Fibroblast of skin of right quadriceps (primary cell): ENCODE measurements at places on chromosomes 7 and 10.

- no peak for DNase-seq
Observed at GRCh38 chr10:60188548-60188947, 201.1 kb downstream of the ANK3 start.

DNA sequence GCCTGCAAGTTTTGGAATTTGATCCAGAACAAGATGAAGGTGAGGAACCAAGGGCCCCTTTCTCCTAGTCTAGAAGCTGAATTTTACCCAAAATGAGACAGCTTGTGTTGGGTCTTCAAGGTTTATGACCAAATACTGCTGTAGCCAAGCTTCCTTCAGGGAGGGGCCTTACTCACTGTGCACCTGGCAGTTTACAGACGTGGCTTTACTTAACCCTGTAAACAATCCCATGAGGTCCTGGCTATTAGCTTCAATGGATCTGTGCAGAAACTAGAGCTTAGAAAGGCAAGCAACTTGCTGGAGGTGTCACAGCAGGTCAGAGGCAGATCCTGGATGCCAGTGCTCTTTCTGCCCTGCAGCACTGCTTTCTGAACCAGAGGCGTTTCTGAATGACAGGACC lies 46.7 kb downstream of the PDLIM1 start:
- no peak for DNase-seq

DNA sequence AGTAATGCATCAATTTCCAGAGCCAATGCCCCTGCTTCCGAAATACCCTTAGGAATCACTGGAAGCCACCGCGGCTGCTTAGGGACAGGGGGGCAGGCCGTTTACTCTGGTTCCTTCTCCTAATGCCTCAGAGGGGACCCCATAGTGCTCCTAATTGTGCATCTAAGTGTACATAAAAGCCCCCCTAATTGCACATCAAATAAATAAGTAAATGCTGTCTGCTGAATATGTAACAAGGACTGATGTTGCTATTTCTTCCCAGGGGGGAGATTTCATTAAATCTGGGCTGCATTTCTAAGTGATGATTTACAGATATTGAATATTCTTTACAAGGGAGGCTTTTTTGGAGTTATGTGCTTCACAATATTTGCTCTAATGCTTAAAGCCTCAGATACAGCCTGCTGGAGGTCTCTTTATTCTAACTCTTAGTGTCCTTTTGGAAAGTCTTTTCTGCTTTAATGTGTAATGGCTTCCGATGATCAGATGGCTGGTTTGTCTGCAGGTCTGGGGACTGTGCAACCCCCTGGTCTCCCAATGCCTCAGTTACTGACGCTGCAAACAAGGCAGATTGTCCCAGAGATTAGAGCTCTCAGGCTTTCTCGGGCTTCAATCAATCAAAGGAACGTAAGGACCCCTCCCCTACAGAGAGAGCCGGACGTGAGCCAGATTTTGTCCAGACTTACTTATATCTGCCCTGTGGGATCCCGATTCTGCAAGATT lies 143.0 kb downstream of the PRPF18 start:
- no peak for DNase-seq

DNA sequence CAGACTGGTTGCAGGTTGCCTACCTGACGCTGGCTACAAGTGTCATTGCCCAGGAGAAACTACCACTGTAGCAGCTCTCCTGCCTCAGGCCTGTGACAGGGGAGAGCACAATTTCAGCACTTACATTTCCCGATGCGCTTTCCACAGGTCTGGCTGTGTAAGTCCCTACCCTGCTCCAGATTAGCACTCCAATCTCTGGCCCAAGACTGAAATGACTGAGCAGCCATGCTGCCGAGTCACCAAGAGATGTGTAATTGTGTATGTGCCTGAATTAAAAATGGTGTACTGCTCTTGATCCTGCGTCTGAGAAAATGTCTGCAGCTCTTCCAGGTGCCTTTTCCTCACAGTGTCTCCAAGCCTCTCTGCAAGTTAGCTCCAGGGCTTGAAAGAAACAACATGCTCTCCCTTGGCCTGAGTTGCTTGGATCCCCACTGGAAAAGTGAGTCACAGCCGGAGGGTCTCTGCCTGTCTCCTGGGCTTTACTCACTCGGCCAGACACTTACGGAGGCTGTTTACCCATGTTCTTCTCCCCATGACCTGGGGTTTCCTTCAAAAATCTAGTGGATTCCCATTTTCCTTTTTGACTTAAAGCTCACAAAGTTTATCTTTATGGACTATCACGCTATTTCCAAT lies 1001.7 kb upstream of the KCND2 start:
- no peak for DNase-seq

GRCh38 chr7:81618396-81619014 lies 151.3 kb downstream of the HGF start:
- peak; percentile 92 for DNase-seq

DNA sequence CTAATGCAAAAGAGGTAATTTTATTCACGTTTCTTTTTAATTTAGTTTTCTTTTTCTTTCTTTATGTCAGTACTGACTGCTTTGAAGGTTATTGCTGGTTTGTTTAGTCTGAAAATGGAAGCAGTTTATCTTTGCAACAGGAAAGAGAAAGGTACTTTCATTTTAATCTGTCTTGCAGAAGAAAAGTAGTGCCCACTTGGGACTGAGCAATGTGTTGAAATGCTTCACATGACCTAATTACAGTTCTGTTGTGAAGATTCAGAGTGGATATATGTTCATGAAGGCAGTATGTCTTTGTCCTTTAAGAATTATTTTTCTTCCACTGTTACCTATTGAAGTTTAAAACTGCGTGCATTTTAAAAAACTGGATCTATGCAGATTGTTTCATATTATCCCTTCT lies 80.1 kb downstream of the ANKIB1 start:
- no peak for DNase-seq

- no peak for DNase-seq
Observed at GRCh38 chr7:70693321-70693685, 438.6 kb upstream of the GALNT17 start.

DNA sequence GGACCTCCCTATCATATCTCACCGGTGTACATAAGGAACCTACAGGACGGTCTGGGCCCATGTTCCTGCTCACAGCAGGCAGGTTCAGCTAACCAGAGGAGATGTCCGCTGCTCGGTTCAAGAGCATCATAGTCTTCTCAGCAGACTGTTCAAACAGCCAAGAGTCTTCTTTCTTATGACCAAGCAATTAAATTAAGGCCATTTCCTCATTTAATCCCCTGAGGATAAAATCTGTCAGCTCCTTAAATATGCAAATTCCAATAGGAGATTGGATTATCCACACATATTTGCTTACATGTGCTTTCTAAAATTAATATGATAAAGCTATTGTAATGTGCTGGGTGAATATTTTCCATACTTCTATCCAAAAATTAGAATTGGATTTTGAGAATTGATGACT lies 59.7 kb downstream of the LMBR1 start:
- no peak for DNase-seq

GRCh38 chr7:74289659-74290552 lies 699 bp downstream of the CLIP2 start:
- no peak for DNase-seq

GRCh38 chr7:151740081-151740851 lies 136.6 kb downstream of the PRKAG2 start:
- DNase-seq, result no peak

GRCh38 chr10:87931836-87932230 lies 68.4 kb downstream of the PTEN start:
- peak; percentile 49 for DNase-seq

DNA sequence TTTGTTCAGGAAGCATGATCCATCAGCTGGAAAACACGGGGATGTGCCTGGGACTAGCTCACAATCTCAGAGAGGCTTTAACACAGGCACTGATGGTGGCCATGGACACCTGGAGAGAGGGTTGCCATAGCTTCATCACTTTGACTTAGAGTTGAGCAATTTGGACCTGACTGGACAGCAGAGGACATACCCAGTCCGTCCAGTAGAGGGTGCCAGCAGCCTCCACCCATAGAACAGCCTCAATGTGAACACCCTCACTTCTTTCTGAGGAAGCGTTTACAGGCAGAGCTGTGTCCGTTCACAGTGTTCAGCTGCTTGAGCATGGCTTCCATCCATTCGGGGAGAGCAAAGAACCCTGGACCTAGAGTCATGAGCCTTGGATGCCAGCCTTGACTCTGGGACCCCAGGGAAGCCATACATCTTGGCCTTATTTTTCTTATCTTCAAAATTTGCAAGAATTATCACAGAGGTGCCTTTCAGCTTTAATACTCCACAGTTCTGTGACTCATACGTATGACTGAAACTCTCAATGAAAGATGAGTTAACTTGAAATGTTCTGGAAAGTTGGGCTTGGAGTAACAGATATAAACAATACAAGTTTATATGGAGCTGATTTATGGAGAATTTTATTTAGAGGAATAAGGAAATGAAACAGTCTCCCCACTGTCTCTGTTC lies 302.9 kb upstream of the PODXL start:
- peak; percentile 72 for DNase-seq

- DNase-seq, result no peak
Observed at GRCh38 chr10:101140084-101140949, 9.2 kb downstream of the TLX1 start.

- no peak for DNase-seq
Observed at GRCh38 chr10:97412891-97413304, 11.8 kb upstream of the RRP12 start.

GRCh38 chr10:37854626-37855025 lies 2.8 kb downstream of the ZNF248 start:
- peak; percentile 22 for DNase-seq

DNA sequence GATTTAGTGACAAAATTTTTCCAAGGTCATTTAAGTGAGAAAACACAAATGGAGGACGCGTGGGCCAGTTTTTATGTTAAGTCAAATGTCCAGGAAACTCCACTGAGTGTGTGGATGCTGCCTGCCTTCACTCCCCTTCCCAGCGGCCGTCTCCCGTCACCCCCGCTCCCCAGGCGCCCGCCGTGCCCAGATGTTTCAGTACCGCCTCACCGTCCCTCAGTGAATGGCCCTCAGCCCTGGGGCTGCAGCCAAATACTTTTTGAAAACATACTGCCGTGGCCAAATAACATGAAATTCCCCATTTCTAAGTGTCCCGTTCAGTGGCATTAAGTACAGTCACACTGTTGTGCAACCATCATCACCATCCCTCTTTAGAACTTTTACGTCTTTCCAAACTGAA lies 131.9 kb downstream of the INSYN2A start:
- no peak for DNase-seq

DNA sequence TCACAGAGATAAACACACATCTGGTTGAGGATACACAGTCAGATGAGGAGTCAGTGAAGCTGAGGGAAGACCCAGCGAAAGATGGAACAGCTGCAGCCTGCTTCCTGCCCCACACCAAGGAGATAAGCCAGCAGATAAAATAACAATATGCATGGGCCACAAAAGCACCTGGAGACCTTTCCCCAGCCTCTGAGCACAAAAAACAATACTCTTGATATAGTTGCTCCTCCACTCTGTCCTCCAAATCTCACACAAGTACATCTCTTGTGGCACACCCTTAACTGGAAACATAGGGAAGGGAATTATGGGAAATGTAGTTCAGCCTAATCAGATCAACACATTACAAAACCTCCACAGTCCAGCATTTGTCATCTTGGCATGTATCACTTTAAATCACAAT lies 9.7 kb upstream of the FHIP2A start:
- no peak for DNase-seq

GRCh38 chr10:72049969-72050781 lies 38.2 kb downstream of the SPOCK2 start:
- no peak for DNase-seq

DNA sequence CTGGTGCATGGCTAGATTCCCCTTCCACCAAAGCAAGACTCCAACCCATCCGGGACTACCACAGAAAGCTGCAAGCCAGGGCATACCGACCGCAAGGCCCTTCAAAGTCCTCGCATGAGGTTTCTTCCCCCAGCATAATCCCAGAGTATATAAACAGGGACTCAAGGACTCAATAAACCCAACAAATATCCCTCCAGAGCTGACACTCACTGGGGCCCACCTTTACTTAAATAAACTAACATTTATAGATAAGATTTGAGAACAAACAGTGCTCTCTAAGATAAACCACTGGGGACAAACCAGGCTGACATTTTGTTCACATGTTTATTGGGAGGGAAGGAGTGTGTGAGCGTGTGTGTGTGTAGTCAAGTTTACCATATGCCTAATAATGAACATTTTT lies 138.2 kb downstream of the ADAM12 start:
- no peak for DNase-seq

DNA sequence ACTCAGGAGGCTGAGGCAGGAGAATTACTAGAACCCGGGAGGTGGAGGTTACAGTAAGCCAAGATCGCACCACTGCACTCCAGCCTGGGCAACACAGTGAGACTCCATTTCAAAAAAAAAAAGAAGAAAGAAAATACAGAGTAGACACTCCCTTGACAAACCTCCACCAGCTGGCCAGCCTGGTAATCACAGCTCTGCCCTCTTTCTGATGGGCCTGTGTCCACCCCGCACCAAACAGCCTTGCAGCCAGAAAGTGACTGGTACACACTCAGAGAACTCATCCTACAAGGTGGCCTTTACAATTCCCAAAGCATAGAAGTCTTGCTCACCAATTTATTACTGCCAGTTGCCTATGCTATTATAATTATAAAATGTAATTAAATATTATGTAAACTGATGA lies 66.6 kb downstream of the COBL start:
- DNase-seq, result no peak

- no peak for DNase-seq
Observed at GRCh38 chr7:155435110-155435509, 22.8 kb upstream of the EN2 start.

- DNase-seq, result no peak
Observed at GRCh38 chr7:103934508-103934907, 55.0 kb downstream of the RELN start.

- DNase-seq, result no peak
Observed at GRCh38 chr10:5464546-5464945, 34.8 kb downstream of the CALML5 start.

- DNase-seq, result no peak
Observed at GRCh38 chr10:38043516-38043915, 33.0 kb downstream of the ZNF33A start.

- DNase-seq, result no peak
Observed at GRCh38 chr7:492714-493065, 27.0 kb downstream of the PDGFA start.

- DNase-seq, result no peak
Observed at GRCh38 chr10:90042075-90042474, 340.7 kb downstream of the KIF20B start.

DNA sequence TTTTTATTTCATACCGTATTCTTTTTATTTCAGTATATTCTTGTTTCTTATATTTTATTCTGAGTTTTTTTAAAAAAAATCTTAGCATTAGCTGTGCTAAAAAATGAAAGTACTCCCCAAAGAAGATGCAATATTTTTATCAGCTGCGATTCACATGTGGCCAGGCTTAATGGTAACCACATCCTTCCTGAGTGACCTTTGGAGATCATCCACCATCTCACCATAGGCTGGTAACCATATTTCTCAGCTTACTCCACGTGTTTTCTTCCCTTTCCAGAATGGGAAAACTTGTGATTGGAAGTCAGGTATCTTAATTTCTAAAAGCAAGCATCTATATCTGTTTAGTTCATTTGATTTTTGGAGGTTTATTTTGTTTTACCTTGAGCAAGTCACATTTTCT lies 18.8 kb upstream of the LIPM start:
- DNase-seq, result peak; percentile 7
